NCI-H510A treated with DMSO at 0.1 percent for 48 hours (cell line): ENCODE measurements at places on chromosomes 1 and 21.

DNA sequence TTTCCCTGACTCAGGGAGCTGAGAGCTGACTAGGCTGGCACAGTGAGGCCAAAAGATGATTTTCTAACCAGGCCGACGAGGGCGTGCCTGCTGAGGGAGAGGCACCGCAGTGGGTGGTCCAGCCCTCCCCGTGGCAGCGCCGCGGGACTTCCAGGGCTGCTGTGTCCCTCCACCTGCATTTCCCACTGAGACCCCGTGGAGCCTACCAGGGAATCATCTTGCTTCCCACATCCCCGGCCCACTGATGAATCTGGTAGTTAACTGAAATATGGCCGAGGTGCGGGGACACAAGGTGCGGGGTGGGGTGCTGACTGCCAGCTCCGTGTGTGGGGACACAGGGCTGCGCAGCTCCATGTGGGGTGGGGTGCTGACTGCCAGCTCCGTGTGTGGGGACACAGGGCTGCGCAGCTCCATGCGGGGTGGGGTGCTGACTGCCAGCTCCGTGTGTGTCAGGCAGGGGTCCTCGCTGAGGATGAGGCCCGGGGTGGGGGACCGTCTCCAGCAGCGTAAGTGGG lies 10.4 kb downstream of the WRAP73 start:
- no peak for DNase-seq

GRCh38 chr21:23963454-23963853 lies 1643.8 kb downstream of the MRPL39 start:
- DNase-seq = peak; percentile 1

DNA sequence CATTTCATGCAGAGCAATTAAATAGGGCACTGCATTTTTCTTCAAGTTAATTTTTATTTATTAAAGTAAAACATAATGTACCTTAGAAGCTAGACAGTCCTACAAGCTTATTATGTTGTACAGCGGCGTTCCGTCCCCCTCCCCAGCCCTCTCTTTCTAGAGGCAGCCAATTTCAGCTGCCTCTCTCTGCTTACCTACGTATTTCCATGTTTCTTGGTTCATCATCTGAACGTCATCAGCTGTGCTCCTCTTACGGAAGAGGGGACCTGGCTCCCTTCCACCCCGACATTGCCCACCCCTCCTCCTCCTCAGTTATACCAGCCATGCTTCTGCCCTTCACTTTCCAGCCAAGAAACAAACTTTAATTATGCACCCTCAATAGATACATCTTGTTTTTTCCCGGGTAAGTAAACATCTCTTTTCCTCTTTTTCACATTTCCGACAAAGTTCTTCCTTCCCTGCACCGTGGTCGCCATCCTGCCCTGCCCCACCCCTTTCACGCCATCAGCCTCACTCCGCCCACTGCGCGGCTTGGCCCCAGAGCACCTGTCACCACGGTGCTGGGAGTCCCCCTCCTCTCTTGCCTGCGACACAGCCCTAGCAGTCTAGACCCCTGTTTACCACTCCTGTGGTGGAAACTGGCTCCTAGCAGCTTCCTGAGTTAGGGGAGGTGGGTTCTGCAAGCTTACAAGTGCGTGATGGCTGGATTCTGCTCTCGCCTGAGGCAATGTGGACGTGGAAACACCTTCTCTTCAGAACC lies 57.9 kb downstream of the SLC37A1 start:
- no peak for DNase-seq

- no peak for DNase-seq
These were observed 107.8 kb downstream of the NGF start for GRCh38 chr1:115230281-115230680.

DNA sequence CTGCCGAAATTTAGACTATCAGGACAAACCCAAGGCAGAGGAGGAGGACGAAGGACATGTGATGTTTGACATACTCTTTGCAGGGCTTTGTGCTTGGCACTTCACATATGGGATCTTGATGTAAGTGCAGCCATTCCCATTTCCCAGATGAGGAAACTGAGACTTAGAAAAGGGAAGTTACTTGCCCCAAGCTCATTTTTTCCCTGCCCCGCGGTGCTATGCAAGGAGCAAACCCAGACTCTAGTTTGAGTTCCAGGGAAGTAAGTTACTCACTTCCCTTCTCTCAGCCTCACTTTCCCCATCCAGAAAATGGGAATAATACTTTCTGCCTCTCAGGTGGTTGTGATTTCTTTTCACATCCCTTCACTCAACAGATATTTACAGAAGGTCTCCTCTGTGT lies 4.5 kb upstream of the FOXO6 start:
- DNase-seq = no peak

GRCh38 chr1:16727190-16728111 lies 12.9 kb upstream of the RNU1-4 start:
- no peak for DNase-seq

DNA sequence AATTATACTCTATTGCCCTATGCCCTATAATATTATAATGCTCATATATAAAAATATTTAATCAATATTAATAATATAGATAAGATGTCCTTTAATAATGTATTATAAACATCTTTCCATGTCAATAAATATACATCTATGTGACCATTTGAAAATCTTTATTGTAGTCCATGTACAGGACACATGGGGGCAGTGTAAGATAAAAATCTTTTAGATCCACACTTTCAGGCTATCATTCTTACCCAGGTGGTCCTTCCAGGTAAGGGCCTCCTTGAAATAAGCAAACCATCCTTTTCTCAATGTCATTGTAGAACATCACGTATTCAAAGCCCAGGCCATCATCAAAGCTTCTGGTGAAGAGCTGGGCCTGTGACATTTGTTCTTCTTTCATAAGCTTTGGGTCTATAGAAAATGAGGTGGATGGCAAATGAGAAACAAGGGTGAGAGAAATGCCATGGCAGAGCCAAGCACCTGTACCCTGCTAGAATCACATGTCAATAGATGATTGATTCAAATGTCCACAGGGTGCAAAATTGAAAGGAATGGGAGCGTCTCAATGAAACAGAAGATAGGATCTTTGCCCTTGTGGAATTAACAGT lies 20.2 kb downstream of the THEM4 start:
- DNase-seq = peak; percentile 8

DNA sequence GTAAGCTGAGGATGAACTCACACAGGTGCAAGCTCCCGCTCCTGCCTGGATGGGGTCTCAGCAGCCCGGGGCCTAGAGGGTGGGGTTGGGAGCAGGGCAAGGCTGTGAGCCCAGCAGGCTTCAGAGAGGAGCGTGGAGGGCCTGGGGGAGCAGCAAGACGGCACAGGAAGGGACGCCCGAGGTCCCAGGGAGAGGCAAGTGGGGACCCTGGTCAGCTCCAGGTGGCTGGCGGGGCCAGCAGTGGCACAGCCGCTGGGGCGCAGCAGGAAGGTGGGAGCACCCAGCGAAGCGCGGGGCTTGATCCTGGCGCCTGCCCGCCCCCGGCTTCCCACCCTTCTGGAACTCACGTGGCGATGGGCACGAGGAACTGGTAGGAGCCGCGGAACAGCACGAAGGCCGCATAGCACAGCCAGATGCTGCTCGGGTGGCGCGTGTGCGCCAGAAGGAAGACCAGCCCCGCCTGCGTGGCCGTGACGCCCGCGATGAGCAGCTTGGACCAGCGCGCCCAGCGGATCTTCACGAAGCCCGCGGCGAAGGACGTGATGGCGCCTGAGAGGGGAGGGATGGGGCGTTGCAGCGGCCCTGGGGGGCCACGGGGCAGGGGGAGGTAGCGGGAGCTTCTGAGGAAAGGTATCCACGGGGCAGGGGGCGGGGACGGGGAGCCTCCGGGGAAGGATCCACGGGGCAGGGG lies 11.7 kb downstream of the SLC19A1 start:
- DNase-seq = no peak

DNA sequence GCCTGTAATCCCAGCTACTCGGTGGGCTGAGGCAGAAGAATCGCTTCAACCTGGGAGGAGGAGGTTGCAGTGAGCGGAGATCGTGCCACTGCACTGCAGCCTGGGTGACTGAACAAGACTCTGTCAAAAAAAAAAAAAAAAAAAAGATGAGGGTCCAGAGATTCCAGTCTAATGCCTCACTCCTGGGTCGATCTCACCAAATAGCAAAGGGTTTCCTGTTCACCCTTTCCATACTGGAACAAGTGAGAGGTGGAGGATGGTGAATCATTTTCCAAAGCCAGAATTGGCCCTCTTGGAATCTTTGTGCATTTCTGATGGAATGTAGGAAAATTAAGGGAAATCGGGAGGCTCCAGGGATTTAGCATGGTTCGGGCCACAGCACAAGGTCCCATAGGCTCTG lies 58.1 kb upstream of the ZNF648 start:
- DNase-seq = no peak
